ENCODE measurements at places on chromosomes 1 and 21.

- DNase-seq, result no peak
Observed at GRCh38 chr1:46254668-46255067, 7.1 kb downstream of the RAD54L start.

- DNase-seq, result peak; percentile 58
Observed at GRCh38 chr1:145707183-145707867, at the start of gene PDZK1. PDZK1 (minus strand) TSS chr1:145707368; CDS start chr1:145688021, 19,347 bp downstream.

DNA sequence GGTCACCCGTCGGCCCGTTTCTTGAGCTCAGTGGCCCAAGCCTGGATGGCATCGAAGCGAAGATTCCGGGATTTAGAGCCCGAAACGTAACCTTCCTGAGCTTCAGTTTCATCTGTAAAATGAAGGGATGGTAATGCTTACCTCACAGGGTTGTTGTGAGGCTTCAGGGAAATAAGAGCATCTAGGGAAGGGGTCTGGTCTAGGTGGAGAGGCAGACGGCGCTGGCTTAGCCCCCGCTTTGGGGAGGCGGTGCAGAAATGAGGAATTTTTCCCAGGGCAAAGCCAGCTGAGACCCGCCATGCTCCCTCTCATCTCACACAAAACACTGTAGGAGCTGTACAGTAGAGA lies 717 bp upstream of the MYCL start:
- DNase-seq, result no peak

GRCh38 chr1:197330213-197330612 lies 62.2 kb downstream of the CRB1 start:
- no peak for DNase-seq

- no peak for DNase-seq
Observed at GRCh38 chr1:18443587-18444520, 36.9 kb upstream of the KLHDC7A start.

DNA sequence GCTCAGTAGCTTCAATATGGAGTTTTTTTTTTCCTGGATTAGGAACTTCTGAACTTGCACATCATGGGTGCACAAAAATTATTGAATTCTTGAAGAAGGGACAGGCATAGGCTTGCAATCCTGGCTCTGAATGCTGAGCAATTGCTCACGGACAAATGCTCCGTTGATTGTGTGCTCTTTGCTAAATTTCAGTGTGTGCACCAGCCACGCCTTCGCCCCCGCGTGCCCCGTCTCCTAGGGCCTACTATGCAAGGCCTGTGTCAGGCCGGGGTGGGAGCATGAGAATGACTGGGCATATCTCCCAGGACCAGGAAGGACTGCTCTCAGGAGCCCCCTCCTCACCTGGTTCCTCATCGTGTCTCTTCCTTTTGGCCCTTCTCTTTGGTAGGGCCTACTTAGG lies 17.4 kb downstream of the IL6R start:
- no peak for DNase-seq

GRCh38 chr1:78691995-78692747 lies 42.5 kb downstream of the IFI44 start:
- no peak for DNase-seq

GRCh38 chr1:191888996-191889622 lies 269.2 kb upstream of the RGS18 start:
- DNase-seq, result no peak

GRCh38 chr1:89064632-89065031 lies 376 bp downstream of the GBP1 start:
- no peak for DNase-seq

DNA sequence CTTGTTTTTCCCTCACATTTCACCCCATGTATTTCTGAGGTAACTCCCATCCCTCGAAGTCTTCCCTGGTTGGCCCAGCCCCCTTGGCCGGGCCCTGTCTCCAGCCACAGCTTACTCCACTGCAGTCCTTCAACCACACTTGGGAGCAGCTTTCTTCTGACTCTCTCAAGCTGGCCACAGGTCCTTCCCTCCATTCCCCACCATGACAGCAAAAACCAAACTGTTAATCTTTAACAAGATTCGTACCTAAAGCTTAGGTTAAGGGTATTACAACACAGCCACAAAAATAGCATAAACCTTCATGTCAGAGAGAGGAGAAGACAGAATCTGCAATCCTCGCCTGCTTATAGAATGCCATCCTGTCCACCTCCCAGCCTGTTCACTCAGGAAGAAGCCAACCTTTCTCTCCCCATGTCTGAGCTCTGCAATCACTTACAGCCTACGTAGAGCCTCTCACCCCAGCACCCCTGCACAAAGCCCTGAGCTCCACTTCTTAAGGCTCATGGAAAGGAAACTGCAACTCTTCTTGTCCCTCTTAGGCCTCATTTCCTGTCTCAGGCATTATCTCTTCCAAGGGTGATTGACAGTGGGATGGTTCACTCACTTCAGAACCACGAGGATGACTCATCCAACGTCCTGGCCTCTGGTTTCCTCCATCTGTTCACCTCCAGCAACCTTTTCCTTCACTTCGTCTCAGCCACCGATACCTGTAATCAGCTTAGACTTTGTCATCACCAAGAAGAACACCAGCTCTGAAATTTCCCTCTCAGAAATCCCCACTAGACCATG lies 72.8 kb downstream of the CD2 start:
- no peak for DNase-seq

DNA sequence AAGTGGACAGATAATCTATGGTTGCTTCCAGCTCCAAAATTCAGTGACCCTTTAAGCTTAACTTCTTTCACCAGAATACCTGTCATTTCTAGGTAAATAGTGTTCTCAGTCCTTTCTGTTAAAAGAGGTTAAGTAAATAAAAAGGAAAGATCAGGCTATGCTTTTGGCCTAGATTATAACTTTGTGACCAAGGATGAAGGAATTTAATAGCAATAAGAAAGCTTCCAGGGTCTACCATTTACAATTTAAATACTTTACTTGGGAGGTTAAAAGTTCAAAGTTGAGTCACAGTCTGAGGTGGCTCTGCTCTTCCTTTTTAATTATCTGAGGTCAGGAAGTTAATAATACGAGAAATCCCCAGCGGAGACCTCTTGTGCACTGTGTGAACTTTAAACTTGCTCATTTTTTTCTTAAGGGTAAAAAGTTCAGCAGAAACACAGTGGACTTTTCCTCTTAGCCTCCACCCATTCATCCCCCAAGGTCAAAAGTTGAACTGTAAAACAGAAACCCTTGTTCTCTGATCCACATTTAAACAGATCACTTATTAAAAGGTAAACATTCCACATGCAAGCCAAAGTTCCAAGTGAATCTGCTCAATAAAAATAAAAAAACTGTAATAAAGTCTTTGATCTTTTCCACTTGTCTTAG lies 187.1 kb downstream of the NRIP1 start:
- no peak for DNase-seq

DNA sequence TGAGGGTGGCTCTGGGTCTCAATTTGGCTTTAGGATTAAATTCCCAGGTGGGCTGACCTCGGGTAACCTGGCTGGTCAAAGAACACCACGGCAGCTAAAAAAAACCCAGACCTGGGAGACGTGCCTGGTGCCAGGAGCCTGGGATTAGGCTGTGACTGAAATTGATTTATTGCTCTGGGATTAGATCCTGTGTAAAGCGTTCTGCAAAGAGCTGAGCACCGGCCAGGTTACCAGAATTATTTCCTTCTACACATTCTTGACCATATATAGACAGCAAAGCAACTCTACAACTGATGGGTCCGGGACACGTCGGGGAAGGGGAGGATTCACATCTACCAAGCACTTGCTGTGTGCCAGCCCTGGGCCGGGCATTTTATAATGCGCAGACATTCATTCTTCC lies 45.2 kb downstream of the TMCO4 start:
- DNase-seq, result no peak

GRCh38 chr1:229278120-229278741 lies 7.3 kb downstream of the RAB4A start:
- no peak for DNase-seq

DNA sequence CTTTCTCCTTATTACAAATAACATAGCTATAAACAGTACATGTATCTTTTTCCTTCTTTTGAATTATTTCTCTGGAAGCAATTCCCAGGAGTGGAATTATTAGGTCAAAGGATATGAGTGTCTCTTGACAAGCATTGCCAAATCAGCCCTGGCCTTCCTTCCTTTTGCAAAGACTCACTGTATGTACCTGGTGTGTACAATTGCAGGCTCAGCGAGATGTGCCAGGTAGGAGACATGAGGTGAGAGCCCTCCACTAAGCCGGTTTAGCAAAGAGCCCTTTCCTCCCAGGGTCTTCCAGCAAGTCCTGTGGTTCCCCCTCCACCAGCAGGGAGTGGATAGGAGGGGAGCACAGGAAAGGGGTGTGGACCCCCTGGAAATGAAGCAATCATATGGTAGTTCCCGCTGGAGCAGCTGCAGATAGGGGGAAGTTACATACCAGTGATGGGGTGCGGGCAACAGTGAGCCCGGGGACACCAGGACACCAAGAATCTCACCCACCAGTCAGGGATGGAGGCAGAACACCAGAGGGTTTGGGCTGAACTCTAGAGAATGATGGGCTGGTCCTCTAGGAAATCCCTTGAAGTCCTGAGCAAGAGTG lies 18.3 kb downstream of the RCSD1 start:
- no peak for DNase-seq

DNA sequence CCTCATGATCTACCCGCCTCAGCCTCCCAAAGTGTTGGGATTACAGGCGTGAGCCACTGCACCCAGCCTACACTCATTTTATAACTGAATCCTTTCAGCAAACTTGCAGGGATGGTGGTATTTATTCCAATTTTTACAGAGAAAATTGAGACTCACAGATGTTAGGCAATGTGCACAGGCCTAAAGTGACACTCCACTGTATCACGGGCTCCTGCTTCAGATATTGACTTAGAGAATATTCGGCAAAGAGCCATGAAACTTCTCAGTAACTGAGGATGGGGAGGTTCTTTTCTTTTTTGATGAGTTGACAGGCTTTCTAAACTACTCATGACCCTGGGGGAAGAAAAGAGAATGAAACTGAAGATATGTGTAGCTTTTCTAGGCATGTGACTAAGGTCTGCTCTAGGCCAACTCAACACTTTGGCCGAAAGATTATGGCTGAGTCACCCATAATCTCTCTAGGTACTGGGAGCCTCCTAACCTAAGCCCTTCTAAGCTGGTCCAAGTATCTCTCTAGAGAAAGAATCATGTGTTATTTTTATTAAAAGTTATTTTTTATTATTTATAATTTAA lies 19.9 kb upstream of the PTCH2 start:
- no peak for DNase-seq

GRCh38 chr1:218383051-218383450 lies 37.9 kb downstream of the TGFB2 start:
- DNase-seq, result no peak

DNA sequence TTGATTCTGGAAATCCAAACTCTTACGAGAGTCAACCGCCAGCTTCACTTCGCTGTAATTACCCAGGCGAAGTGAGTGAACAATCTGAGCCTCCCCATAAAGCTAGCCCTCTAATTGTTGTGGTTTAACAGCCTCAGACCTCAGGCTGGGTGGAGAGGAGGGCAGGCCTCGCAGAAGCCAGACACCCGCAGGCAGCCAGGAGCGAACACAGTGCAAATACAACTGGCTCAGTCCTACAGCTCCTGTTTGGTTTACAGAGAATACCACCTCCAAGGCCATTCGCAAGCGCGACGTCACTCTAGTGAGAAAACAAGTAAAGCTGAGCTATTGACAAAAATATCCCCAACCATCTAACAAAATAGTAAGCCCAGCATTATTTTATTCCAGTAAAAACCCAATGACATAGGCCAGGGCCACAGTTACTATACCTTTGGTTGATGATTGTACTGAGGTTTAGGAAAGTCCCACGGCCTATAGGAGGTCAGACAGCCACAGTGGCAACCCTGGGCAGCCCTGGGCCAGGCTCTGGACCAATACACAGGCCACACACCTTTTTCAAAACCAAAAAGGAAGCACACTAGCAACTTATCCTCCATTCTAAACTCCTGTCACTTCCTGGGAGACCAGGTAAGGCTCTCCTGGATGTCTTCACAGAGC lies 163.3 kb downstream of the ETS2 start:
- DNase-seq, result no peak

GRCh38 chr1:74772945-74773344 lies 40.0 kb downstream of the TYW3 start:
- no peak for DNase-seq

- DNase-seq, result peak; percentile 87
Observed at GRCh38 chr1:230310381-230311163, 115.6 kb downstream of the PGBD5 start.

GRCh38 chr1:115530407-115530806 lies 111.4 kb upstream of the VANGL1 start:
- DNase-seq, result no peak

- peak; percentile 50 for DNase-seq
Observed at GRCh38 chr1:179744401-179745130, 1.5 kb downstream of the FAM163A start.

- DNase-seq, result no peak
Observed at GRCh38 chr1:209674957-209675564, at the start of gene G0S2. G0S2 (plus strand) TSS chr1:209675412; CDS start chr1:209675685, 273 bp downstream.

GRCh38 chr1:225655509-225656258 lies 2.8 kb upstream of the ENAH start:
- no peak for DNase-seq

- no peak for DNase-seq
Observed at GRCh38 chr1:220516722-220517042, 11.3 kb upstream of the MARK1 start.

DNA sequence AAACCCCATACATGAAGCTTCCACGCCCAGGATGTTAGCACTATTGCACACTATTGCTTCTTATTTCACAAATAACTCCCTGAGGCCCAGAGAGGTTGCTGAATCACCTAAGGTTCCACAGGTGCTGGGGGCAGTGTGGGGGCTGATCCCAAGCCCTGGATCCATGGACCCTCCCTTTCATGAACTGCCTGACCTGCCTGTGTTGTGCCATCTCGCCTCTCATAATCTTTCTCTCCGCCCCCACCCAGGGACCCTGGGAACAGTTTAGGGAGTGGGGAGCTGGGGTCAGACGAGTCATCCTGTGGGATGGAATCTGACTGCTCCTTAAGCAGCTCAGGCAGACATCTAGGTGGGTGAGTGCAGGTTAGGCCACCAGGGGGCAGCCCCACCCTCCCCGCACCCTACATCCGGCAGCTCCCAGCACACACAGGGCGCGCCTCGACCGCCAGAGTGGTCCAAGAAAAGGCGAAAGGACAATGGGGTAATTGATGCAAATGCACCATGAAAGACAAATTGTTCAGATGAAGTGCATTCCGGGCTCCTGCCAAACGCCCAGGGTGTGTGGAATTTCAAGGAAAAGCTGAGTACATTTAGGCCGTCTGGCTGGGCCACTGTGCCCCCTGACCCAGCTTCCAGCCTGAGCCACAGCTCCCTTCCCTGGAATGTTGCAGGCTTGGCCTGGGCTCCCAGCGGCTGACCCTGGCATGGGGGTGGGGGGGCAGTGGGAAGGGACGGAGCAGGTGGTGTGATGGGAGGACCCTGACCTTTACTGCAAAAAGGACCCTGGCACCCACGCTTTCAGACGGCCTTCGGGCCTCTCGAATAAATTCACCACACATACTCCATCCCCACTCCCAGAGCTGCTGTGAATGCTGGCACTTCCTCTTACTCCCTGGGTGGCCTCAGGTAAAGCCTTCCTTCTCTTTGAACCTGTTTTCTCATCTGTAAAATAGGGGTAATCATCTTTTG lies 20.8 kb downstream of the PHLDA3 start:
- DNase-seq, result peak; percentile 93

DNA sequence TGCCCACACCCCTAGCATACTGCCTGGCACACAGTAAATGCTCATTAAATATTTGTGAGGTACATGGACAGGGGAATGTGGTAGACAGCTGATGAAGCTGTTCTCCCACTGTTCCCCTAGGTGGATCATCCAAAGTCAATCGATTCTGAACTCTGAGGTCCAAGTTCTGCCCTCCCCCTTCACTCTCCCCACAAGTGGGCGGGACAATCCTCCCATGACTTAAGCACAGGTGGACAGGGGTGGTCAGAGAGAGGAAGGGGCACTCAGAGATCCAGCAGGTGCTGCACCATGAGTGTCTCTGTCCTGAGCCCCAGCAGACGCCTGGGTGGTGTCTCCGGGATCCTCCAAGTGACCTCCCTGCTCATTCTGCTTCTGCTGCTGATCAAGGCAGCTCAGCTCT lies at the start of gene CYP4A22:
TSS of gene CYP4A22 (plus strand) at position 244 of the 400 bp plus-strand sequence. CDS start at position 289, 45 bp downstream.
- no peak for DNase-seq
